ENCODE measurements at places on chromosomes 3 and 15. TPM values are rescaled to one million over a fixed set of nuclear protein-coding genes. Genes with fewer than 3 reads are reported as not detected.
A peak's percentile ranks its signal among the peaks of the same experiment; 100 is the strongest.

DNA sequence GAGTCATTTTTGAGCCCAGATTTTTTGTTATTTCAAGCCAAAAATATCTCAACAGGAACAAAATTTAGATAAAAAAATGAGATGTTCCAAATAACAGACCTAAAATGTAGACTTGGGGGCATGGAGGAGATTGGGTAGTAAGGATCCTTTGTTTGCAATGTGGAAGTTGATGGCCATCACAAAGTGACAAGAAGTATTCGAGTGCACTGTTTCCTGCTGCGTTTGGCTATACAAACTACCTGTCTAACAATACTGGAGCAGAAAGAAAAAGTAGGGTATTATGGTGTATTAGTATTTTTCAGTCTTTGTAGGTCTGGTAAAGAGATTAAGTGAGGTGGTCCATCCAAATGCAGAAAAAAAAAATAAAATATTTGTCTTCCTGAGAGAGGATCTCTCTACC lies 284.2 kb downstream of the C3orf38 start:
- H3K36me3 ChIP-seq, result no peaks in the 10 kb centered on the region
- H3K4me3 ChIP-seq, result no peak overlapping the region
- H3K27ac ChIP-seq, result no peak overlapping the region
- no peaks in the 10 kb centered on the region for H3K4me1 ChIP-seq

ERICH6 gene
- not detected for total RNA-seq

GRCh38 chr15:71355268-71355667 lies 240.0 kb downstream of the THSD4 start:
- no peak overlapping the region for H3K27ac ChIP-seq
- peaks cover 6% of the 10 kb centered on the region for H3K4me1 ChIP-seq
- H3K36me3 ChIP-seq, result no peaks in the 10 kb centered on the region
- DNase-seq, result no peak
- H3K27me3 ChIP-seq, result no peaks in the 10 kb centered on the region

DNA sequence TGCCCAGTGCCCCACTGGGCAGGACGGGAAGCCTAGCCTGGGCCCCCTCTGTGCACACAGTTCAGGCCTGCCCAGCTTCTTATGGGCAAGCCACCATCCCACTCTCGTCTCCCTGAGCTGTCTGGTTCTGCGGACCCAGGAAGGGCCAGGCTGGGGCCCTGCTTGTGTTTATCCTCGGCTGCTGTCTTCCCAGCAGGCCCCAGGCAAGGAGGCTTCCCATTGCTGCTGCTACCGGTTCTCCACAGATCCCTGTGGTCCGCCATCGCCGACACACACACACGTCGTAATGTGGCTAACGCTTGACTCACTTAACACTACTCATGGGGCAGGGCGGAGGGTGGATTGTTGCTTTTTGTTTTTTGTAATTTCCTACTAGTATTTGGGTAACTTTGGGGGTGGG lies 52.4 kb upstream of the SLC6A1 start:
- peak; percentile 50 for DNase-seq
- H3K36me3 ChIP-seq, result no peaks in the 10 kb centered on the region
- H3K27ac ChIP-seq, result no peak overlapping the region
- H3K4me3 ChIP-seq, result no peak overlapping the region

- no peaks in the 10 kb centered on the region for H3K27me3 ChIP-seq
- no peaks in the 10 kb centered on the region for H3K36me3 ChIP-seq
- H3K4me1 ChIP-seq, result no peaks in the 10 kb centered on the region
Observed at GRCh38 chr3:149673393-149673792, 15.6 kb upstream of the WWTR1 start.

GRCh38 chr3:81500039-81500438 lies 261.4 kb downstream of the GBE1 start:
- DNase-seq, result no peak
- H3K27ac ChIP-seq, result no peak overlapping the region
- no peaks in the 10 kb centered on the region for H3K36me3 ChIP-seq
- no peaks in the 10 kb centered on the region for H3K4me1 ChIP-seq
- H3K4me3 ChIP-seq, result no peak overlapping the region

DNA sequence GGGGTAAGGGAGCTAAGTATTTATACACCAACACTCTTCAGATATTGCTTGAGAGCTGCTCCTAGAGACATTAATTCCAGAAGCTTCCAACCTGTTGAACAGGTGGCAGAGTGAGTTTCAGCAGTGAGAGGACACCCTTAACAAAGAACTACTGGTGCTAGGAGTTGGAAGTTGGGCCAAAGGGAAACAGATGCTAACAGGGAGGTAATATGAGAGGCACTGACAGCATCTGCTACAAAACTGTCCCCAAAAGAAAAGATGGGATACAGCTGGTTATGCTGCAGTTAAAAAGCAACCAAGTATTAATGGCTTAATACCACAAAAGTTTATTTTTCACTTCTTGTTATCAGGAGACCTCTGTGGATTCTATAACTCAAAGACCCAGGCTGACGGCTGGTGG lies 104.5 kb upstream of the SATB1 start:
- no peaks in the 10 kb centered on the region for H3K27me3 ChIP-seq
- H3K4me3 ChIP-seq, result no peak overlapping the region
- no peaks in the 10 kb centered on the region for H3K4me1 ChIP-seq
- no peak for DNase-seq
- no peak overlapping the region for H3K27ac ChIP-seq

SIDT1 gene
- total RNA-seq, result 0.81 TPM

GRCh38 chr3:55571216-55571813 lies 84.2 kb upstream of the WNT5A start:
- no peaks in the 10 kb centered on the region for H3K27me3 ChIP-seq
- peak overlapping the region; percentile 18 for H3K27ac ChIP-seq
- no peaks in the 10 kb centered on the region for H3K36me3 ChIP-seq
- DNase-seq, result no peak
- H3K4me3 ChIP-seq, result no peak overlapping the region

UROC1 gene
- total RNA-seq, result not detected

GRCh38 chr15:93286446-93286845 lies 197.4 kb upstream of the RGMA start:
- H3K27ac ChIP-seq, result no peak overlapping the region
- H3K36me3 ChIP-seq, result no peaks in the 10 kb centered on the region
- no peaks in the 10 kb centered on the region for H3K27me3 ChIP-seq
- H3K4me1 ChIP-seq, result no peaks in the 10 kb centered on the region

All from sigmoid colon (tissue), 7 donors.